ENCODE measurements at places on chromosomes 16 and 17.
A peak's percentile ranks its signal among the peaks of the same experiment; 100 is the strongest.

DNA sequence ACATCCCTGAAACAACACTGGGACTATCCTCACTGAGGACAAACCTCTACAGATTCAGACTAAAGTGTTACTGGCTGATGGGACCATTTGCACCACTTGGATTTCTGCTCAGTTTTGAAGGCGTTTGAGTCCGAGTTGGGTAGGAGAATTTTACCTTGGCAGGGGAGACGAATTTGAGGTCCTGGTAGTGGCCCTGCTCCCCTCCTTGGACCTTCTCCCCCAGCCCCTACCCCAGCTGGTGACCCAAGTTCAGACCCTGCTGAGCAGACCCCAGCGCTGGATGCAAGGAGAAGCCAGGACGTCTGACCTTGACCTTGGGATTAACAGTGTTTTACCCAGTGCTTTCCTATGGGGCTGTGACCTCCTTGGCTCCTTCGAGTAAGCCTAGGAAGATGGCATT is 13.6 kb downstream of the CACNG5 start:
- DNase-seq = no peak

DNA sequence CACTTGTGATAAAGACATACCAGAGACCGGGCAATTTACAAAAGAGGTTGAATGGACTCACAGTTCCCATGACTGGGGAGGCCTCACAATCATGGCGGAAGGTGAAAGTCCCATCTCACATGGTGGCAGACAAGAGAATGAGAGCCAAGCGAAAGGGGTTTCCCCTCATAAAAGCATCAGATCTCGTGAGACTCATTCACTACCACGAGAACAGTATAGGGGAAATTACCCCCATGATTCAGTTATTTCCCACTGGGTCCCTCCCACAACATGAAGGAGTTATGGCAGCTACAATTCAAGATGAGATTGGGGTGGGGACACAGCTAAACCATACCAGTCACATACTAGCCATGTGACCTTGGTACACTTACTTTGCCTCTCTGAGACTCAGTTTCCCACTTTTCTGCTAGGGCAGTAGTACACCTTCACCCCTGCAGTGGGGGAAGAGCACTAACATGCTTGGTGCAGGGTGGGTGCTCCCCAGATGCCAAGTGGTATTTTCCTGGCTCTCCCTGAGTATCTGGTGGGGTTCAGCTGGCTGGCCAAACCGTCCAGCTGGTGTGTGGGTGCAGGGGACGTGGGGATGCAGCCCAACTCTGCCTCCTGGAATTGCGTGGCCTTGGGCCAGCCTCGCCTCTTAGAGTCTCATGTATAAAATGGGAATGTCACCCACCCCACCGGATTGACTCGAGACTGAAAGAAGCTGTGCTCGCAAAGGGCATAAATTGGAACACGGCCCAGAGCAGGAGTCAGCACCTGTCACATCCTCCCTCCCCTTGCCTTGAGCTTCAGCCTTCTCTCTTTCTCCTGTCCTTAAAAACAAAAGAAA is 364.1 kb downstream of the CPPED1 start:
- DNase-seq = no peak

DNA sequence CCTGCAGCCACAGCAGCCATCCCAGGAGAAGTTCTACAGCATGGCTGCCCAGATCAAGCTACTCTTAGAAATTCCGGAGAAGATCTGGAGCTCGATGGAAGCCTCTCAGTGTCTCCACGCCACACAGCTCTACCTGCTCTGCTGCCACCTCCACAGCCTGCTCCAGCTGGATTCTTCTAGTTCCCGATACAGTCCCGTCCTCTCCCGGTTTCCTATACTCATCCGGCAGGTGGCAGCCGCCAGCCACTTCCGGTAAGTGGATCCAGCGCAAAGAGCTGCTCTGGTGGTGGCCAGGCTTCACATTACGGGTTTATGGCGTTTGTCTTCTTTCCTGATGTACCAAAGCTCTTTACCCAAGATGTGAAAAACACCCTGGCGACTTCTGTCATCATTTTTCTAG is 3.6 kb downstream of the COG1 start:
- DNase-seq = peak; percentile 14

DNA sequence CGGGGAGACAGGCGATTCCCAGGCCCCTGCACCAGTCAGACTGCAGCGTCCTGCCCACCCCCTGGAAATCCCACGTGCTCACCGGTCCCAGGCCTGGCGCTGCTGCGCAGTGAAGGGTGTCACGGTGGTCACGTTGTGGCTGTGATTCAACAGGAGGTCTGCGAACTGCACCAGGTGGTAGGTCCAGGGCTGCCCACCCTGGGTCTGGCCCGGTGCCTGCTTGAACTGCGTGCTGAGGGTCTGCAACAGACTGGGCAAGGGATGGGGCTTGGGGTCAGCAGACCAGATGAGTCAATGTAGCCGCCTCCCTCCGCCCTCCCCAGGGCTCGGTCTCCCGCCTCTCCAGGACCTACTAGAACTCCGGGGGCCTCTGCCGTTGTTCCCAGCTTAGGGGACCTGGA is 7.1 kb downstream of the MYBBP1A start:
- DNase-seq = no peak

- no peak for DNase-seq
Measured at GRCh38 chr16:22847690-22848089, 33.7 kb downstream of the HS3ST2 start.

GRCh38 chr17:61970030-61970429 is 42.2 kb upstream of the INTS2 start:
- no peak for DNase-seq

- no peak for DNase-seq
Measured at GRCh38 chr16:57945740-57946138, 25.2 kb downstream of the CNGB1 start.

All from NCI-H1417 (cell line).